Activated CD4-positive, alpha-beta T cell treated with anti-CD3 and anti-CD28 coated beads, Interleukin-2, Interleukin-6, amounts not matched to agents 100 ng/mL and 50 ng/mL, durations not matched to agents 16 hours and 8 hours (primary cell): ENCODE measurements at places on chromosomes 11 and 22.

GRCh38 chr22:33579448-33580093 lies 340.7 kb downstream of the LARGE1 start:
- DNase-seq: peak; percentile 61

GRCh38 chr22:18997925-18998315 lies 61.8 kb upstream of the PRODH start:
- DNase-seq: no peak

DNA sequence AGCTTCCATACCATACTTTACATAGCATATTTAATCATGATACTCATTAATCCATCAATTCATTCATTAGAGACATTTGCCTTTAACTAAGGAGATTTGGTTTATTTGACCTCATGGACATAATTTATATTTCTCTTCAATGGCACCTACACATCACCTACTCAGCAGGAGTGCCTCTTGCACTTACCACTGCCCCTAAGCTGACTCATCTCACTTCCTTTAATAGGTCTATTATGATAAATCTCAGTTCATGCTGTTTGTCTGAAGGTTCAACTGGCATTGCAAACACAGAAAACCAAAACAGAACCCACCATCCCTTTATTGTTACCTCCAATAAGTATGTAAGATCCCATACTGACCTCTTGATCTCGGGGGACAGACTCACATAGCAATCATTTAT lies 186.7 kb downstream of the LUZP2 start:
- DNase-seq: no peak

DNA sequence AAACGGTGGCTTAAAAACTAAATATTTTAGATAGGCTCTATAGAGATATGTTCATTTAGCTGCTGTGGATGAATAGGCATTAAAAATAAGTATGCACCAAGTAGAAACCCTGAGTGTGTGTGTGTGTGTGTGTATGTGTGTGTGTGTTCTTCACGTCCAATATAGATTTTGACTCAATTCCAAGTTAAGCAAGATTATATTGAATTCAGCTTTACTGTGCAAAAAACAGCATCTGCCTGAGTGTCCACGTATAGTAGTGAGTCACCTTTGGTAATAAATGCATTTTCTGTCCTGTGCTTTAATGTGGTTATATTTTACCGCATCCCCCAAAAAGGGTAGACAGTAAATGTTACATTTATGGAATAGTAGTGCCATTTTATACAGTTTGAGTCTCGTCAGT lies 71.2 kb downstream of the PDHX start:
- no peak for DNase-seq

DNA sequence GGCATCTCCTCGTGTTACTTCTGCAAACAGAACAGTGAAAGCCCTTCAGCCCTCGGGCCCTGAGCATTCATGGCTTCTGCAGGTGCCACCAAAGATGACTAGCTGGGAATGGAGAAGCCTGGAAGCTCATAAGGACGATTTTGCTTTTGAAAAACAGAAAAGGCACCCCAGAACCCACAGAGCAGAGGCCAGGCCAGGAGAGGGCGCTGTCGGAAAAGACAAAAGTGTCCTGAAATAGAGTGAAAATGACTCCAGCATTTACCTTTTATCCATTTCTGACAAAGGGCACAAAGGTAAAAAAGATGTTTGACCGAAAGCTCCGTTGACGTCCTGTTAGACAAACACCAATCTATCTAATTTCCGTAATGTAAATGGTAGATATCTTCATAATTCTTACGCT lies 37.6 kb downstream of the ZNF195 start:
- DNase-seq: peak; percentile 61

DNA sequence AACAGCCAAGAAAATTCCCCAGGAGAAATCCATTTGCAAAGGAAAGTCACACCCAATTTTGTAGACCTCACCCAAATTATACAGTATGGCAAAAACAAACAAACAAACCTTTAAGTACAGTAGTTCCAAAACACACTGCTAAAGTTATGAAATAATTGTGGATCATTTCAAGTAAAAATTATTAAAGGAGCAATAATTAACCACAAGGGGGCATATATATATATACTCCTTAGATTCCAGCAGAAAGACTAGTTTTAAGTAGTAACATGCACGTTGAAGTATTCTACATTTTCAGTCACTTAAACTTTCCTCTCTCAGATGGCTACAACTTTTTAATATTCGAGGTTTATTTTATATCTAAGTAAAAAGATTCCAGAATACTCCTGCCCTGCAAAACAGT lies 26.8 kb downstream of the RNF141 start:
- no peak for DNase-seq

GRCh38 chr22:17518406-17518805 lies 44.9 kb upstream of the SLC25A18 start:
- no peak for DNase-seq
